ENCODE measurements at places on chromosomes 11 and 22.

GRCh38 chr11:44338026-44338425 is 28.1 kb upstream of the ALX4 start:
- DNase-seq: no peak

- DNase-seq: no peak
Measured at GRCh38 chr22:45872659-45873263, 104.2 kb downstream of the WNT7B start.

DNA sequence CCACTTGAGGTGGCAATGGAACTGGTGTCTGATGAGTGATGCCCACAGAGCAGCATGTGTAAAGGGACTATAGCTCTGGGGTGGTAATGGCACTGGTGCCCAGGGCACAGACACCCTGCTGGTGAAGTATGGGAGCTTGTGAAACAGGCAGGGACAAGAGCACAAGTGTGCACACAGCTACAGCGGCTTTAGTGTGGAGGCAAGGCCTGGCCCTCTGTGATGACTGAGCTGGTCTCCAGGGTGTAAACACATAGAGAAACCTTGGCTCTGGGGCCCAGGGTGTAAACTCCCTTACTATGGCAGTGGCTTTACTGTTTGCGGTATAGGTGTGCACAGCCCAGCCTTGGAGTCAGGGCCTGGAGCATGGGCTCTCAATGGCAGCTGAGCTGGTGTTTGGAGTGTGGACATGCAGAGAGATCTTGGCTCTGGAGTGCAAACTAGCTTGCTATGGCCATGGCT is 46.3 kb downstream of the BIRC2 start:
- DNase-seq: no peak

DNA sequence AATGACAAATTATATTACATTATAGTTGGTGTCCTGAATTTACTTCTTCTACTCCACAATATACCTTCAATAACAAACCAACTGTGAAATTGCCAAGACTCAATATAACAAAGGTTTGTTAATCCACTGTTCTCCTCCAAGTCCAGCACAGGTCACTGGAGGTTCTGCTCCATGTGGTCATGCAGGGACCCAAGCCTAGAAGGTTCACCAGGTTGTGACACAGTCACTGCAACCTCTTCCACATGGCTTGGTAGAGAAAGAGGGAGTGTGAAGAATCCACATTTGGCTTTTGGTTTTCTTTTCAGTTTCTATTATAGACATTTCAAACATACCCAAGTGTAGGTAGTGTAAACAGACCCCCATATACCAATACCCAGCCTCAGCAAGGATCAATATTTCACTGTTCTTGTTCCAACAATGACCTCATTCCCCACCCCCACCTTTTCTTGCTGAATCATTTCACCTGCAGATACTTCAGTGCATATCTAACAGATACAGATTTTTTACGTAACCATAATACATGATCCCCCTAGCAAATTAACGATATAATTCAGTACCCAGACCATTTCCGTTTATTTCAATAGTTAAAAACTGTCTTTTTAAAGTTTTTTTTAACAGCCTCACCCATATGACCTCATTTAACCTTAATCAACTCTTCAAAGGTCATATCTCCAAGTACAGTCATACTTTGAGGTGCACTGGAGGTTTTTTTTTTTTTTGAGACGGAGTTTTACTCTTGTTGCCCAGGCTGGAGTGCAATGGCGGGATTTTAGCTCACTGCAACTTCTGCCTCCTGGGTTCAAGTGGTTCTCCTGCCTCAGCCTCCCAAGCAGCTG is 14.1 kb downstream of the FGF19 start:
- DNase-seq: no peak

- peak; percentile 48 for DNase-seq
Measured at GRCh38 chr22:19291580-19292457, at the start of gene CLTCL1. TSS of gene CLTCL1 (minus strand) at chr22:19291719. CDS start at chr22:19291641, 78 bp downstream.

GRCh38 chr22:45783690-45784089 is 112.1 kb downstream of the ATXN10 start:
- DNase-seq: no peak

GRCh38 chr11:2740275-2740940 is 40.6 kb upstream of the KCNQ1OT1 start:
- no peak for DNase-seq

DNA sequence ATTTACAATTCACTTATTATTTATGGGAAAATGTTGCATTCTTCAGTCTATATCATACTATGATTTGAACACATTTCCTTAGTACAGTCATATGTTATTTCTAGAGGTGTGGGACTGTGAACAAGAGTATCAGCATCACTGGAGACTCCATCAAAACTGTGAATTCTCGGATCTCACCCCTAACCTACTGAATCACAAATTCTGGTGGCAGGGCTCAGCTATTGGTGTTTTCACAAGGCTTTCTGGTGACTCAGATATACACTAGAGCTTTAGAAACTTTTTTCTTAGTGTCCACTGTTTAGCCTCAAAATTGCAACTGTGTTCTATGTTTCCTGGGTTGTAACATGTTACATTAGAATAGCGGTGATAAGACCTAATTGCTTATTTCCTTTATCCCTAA is 352.9 kb upstream of the DDI1 start:
- peak; percentile 20 for DNase-seq

DNA sequence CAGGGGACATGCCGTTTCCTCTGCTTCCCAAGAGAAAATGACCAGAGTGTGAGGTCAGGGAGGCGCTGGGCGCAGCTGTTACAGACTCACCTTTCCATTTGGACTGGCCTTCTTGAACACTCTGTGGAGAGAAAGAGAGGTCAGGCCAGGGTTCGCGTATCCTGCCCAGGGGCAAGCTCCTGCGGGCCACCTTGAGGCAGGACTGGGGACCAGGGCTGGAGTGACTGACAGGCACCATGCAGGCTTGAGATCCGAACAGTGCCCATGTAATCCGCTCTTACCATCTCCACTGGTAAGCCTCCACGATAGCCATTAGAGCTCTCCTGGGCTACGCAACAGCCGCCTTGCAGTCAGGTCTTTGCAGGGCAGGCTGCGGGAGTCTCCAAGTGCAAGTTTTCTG is 49.3 kb downstream of the TPBGL start:
- no peak for DNase-seq

GRCh38 chr11:34050581-34051348 is 766 bp upstream of the CAPRIN1 start:
- no peak for DNase-seq

GRCh38 chr11:121793916-121794315 is 322.1 kb downstream of the BLID start:
- DNase-seq: no peak

DNA sequence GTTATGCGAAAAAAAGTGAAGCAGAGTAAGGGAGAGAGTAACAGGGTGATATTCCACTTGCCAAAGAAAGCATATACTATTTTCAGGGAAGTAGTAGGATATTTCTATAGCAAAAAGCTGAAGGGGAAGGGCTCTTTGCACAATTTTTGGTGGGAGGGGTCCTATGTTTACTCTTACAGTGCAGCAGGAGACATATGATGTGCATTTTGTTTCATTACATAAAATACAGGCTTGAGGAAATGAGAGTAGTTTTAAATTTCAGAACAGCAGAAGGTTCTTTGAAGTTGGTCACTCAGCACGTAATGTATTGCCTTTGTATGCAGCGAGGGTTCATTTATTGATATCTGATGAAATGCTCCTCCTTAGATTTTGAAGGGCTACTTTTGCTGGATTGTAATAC is 3.1 kb upstream of the PIK3IP1 start:
- DNase-seq: no peak

- DNase-seq: peak; percentile 64
Measured at GRCh38 chr11:82906236-82906635, 4.7 kb downstream of the DDIAS start.

DNA sequence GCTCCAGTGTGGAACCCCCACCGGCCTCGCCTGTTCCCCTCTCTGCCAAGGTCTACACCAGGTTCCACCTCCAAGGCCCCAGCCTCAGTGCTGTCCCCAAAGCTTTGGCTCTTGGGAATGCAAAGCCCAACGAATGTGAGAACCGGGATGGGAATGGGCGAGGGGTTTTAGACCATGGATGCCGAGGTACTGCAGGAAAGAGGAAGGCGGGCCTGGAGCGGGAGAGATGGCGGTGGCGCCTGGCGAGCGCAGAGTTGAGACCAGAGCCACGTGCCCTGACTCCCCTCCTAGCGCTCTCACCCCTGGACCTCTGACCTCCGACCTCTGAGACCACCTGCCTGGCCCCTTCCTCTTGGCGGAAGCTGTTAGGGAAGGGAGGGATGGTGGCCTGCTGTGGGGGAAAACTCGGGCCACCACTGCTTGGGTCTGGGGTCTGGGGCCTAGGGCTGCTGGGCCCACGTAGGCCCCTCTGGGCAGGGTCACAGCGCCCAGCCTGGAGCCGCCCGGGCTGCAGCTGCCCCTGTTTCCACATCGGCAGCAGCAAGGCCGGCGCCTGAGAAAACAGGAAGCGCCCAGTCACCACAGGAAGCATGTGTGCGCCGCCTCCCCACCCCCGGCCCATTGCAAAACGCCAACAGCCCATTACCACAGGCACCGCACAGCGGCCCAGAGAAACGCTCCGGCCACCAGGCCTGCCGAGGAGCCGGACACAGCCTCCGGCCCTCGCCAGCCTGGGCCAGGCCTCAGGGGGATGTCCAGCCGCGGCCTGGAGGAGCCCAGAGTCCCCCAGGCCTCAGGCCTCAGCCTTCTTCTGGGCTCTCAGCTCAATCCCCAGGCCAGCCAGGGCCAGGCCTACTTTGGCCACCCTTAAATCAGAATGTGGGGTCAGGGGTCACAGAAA is 13.8 kb upstream of the SLC39A13 start:
- DNase-seq: no peak

- peak; percentile 77 for DNase-seq
Measured at GRCh38 chr11:62552485-62553079, 6.0 kb upstream of the AHNAK start.

GRCh38 chr11:60206616-60207015 is 23.7 kb upstream of the MS4A6A start:
- no peak for DNase-seq

- peak; percentile 77 for DNase-seq
Measured at GRCh38 chr11:9280655-9281301, 15.6 kb upstream of the DENND5A start.

- DNase-seq: no peak
Measured at GRCh38 chr11:8083871-8084281, 2.9 kb downstream of the TUB start.
